Esophagus muscularis mucosa (tissue), 4 donors: ENCODE measurements at places on chromosomes 1 and 21. TPM values are rescaled to one million over a fixed set of nuclear protein-coding genes. Genes with fewer than 3 reads are reported as not detected.

DNA sequence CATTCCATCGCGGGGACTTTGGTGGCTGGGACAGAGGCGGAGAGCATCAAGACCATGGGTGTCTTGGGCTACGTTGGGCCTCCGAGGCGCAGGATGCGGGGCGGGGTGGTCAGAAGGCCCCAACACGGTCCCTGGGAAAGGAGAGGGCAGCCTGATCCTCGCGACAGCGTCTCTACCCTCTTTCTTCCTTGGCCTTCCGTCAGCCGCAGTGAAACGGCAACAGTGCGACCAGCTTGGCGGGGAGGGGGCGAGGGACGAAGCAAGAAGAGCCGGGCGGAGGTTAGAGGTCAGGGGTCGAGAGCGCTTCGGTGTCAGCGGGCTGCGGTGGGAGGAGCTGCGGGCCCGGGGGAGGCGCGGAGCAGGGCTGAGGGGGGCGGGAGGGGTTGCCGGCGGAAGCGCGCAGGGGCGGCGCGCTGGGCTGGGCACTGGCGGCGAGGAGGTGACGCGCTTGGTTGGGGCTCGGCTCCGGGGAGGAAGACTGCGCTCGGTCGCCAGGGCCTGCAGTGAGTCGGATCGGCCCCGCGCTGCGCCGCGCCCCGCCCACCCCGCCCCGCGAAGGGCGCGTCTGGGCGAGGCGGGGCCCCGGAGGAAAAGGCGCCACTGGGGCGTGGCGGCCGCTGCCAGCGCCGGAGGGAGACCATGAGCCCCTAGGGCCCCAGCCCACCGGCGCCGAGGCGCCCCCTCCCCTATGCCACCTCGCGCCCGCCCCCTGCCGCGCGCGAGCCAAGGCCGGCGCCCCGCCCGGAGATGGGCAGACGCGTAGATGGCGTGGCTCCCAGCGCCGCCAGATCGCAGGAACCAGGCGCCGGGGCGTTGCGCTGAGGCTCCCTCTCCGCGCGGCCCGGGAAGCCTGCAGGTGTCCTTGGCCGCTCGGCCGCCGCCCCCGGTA is at the start of gene KCNC4:
Gene KCNC4 (plus strand): TSS at position 600 of the 889 bp plus-strand sequence. CDS start 1,186 bp downstream, outside the sequence.
- peak within 1 kb of the TSS; percentile 77 for H3K4me3 ChIP-seq
- peak within 1 kb of the TSS; percentile 86 for H3K27ac ChIP-seq
- no peaks in the 10 kb centered on the region for H3K36me3 ChIP-seq
- peaks cover 28% of the 10 kb centered on the region for H3K4me1 ChIP-seq

DNA sequence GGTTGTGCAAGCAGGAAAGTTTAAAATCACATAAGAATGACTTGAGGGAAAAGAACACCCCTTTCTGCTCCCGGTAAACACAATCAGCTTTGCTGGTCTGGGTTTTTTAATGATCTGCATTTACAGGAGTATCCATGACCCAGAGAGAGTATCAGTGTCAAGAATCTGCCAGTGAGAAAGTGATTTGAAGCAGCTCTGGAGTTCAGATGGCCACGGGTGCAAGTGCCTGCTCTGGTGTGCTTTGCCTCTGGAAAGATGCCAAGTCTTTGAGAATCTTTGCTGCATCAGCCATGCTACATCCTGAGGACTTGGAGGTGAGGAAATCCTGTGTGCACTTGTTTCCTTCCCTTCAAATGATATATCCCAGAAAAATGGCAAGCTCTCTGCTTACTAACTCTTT is 18.6 kb upstream of the MYSM1 start:
- H3K36me3 ChIP-seq, result no peaks in the 10 kb centered on the region
- H3K4me1 ChIP-seq, result peaks cover 19% of the 10 kb centered on the region
- no peak overlapping the region for H3K4me3 ChIP-seq
- DNase-seq, result peak; percentile 79
- H3K27me3 ChIP-seq, result no peaks in the 10 kb centered on the region
- H3K27ac ChIP-seq, result no peak overlapping the region

- no peaks in the 10 kb centered on the region for H3K36me3 ChIP-seq
- no peak overlapping the region for H3K4me3 ChIP-seq
- H3K4me1 ChIP-seq, result peaks cover 76% of the 10 kb centered on the region
- no peak for DNase-seq
- peak overlapping the region; percentile 56 for H3K27ac ChIP-seq
Observed at GRCh38 chr21:38756746-38757145, 49.0 kb upstream of the ETS2 start.

GRCh38 chr1:64248065-64248464 is 44.6 kb downstream of the UBE2U start:
- no peaks in the 10 kb centered on the region for H3K36me3 ChIP-seq
- no peak overlapping the region for H3K4me3 ChIP-seq
- DNase-seq, result no peak
- H3K27me3 ChIP-seq, result no peaks in the 10 kb centered on the region
- peaks cover 10% of the 10 kb centered on the region for H3K4me1 ChIP-seq

Gene CD247
- 0.26 TPM for total RNA-seq

Gene LZIC
- 27.0 TPM for total RNA-seq
